ENCODE measurements at places on chromosomes 6 and 20. TPM values are rescaled to one million over a fixed set of nuclear protein-coding genes. Genes with fewer than 3 reads are reported as not detected.

Gene SAMHD1
- total RNA-seq, result 48.5 TPM

Gene KCNK5
- under 0.01 TPM for total RNA-seq

Gene CLVS2
- total RNA-seq, result 34.2 TPM

Gene OTOR
- 0.82 TPM for total RNA-seq

Gene SNAI1
- not detected for total RNA-seq

Gene ERVFRD-1
- not detected for total RNA-seq

All from frontal cortex (tissue), 4 donors.